NCI-H1436 treated with DMSO at 0.1 percent for 48 hours (cell line): ENCODE measurements at places on chromosomes 3 and 15.
A peak's percentile ranks its signal among the peaks of the same experiment; 100 is the strongest.

GRCh38 chr3:48301800-48302166 is 31.7 kb downstream of the SPINK8 start:
- DNase-seq, result no peak

DNA sequence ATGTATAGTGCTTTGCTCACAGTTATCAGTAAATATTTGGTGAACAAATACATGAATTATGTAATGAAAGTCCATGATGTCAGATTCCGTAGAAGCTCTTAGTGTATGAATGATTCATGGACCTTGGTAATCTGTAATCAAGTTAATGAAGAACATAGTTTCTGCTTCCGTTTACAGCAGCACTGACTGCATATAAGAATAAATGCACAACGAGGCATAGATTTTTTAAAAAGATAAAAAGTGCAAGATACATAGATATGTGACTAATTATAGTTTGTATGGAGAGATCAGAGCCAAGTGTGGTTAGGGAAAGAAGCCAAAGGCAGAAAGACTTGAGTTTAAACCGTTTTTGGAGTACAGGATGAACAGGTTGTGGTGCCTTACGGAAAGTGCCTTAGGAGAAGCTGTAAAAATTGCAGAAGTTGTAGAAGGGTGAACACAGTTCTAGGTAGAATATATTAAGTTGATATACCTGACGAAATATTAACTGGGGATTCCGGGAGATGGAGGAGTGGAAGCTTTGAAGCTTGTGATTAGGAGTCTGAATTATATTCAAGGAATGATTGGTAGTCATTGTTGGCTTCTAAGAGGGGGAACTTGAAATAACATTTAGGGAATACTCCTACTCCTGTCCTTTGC is 293.1 kb downstream of the NLGN1 start:
- no peak for DNase-seq

DNA sequence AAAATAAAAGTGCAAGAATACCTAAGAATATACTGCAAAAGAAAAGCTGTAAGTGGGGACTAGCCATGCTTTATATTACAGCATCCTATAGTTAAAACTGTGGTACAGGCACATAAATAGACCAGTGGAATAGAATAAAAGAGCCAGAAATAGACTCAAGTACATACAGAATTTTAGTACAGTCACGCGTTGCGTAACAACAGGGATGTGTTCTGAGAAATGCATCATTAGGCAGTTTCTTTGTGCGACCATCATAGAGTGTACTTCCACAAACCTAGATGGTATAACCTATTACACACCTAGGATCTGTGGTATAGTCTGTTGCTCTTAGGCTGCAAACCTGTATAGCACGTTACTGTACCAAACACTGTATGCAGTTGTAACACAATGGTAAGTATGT is 61.8 kb downstream of the PCCB start:
- DNase-seq, result no peak

- no peak for DNase-seq
Observed at GRCh38 chr3:49706456-49707112, 12.9 kb downstream of the AMIGO3 start.

GRCh38 chr3:127665586-127665985 is 7.2 kb upstream of the ABTB1 start:
- no peak for DNase-seq

- peak; percentile 14 for DNase-seq
Observed at GRCh38 chr3:147616998-147617619, 207.9 kb downstream of the ZIC1 start.
